ENCODE measurements at places on chromosomes 11 and 22.

GRCh38 chr11:13315517-13316432, 38.2 kb downstream of the BMAL1 start:
- DNase-seq = no peak

GRCh38 chr22:22786301-22787115, 101.1 kb upstream of the IGLL5 start:
- no peak for DNase-seq

GRCh38 chr22:33986167-33986771, 66.0 kb upstream of the LARGE1 start:
- no peak for DNase-seq

DNA sequence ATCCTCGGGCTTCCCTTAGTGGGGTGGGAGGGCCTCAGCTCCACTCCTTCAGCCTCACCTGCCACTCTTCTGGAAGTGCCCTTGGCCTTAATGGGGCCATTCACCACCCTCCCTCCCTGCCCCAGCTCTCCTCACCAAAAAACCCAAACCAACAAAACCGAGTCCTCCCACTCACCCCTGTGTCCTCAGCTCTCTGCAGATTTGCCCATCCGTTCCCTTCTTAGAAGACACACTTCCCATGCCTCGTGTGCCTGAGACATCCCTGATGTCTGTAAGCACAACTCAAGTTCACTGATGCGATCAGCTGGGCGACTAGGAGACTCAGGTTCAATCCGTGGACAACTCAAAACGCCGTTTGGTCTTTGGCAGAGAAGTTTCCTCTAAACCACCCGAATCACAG, 839.2 kb downstream of the TBC1D22A start:
- no peak for DNase-seq

GRCh38 chr11:32152216-32152615, 61.3 kb downstream of the RCN1 start:
- no peak for DNase-seq

DNA sequence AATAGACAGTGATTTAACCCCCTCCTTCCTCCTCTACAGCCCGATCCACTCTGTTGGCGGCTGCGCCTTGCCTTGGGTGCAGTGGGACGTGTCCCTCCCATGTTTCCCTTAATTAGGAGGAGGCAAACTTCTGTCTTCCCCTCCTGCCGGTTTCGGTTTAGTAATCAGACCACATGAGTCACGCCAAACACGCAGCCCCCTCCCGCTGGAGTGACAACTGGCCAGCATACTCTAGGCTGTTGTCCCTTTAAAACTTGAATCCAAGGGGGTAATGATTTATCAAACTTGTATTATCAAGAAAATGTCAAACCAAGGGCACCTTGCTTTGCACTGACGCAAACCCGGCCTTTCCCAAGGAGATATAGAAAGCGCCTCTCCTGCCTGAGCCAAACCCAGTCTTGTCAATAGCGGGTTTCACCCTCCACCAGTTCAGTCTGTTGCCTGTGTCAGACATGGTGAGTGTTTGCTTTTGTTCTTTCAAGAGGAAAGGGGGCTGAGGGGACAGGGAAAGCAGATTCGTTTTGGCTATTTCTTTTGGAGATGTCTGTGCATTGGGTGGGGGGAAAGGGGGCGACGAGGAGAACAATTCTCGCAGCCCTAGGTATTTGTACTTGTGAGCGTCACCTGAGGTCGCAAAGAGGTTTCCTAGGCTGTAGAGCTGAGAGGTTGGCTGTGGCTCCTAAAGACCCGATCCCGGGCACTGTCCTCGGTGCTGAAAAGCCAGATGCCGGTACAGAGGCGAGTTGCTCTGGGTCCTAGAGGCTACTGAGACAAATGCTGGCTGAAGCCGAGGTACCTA, at the start of gene SLC6A5:
Gene SLC6A5 (plus strand): TSS at position 388 of the 799 bp plus-strand sequence. CDS start 65 bp downstream, at position 453.
- no peak for DNase-seq

GRCh38 chr11:13775471-13775870, 107.0 kb downstream of the FAR1 start:
- no peak for DNase-seq

DNA sequence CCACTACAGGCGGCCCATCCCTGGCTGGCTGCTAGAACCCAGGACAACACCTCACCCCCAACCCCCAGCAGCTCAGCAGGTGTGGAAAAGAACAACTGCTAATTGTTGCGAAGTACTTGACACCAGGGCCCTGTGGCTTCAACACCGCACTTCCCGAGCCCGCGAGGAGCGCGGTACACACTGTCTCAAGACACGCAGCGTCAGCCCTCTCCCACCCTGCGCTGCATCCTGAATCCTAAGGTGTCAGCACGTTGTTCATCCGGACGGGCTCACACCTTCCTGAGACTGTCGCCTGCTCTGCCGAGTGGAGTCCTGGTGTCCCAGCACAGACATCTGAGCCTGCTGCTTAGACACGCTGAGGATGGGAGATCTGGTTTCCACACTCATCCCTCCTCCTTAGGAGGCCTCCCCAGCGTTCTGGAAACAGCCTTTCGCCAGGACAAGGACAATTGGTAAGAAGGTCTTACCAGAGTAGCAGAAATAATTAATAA, 1336.2 kb downstream of the BRD1 start:
- DNase-seq = no peak

- no peak for DNase-seq
These were observed 480.5 kb downstream of the TMEM135 start for GRCh38 chr11:87518266-87518665.

DNA sequence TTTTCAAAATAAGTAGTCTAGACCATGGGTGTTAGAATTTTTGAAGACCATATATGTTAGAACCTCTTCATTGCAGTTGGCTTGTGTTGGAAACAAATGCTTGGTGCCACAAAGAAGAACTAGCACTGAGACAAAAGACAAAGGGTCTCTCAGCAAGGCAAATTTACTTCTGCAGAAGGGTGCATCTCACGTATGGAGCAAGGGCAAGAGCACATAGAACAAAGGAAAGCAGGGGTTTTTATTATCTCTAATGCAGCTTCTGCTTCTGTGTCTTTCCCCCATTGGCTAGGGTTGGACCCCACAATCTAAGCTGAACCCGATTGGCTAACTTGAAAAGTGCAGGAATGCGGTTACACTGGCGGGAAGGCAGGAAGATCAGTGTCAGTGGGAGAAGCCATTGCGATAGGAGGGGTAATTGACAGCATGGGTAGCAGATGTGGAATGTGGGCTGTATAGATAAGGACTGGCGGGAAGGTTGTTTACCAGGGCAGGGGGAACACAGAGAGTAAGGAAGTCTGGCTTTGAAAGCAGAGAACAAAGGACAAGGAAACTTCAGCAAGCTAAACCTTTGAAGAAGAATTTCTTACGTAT, 9.2 kb upstream of the RBMXL2 start:
- DNase-seq = no peak

DNA sequence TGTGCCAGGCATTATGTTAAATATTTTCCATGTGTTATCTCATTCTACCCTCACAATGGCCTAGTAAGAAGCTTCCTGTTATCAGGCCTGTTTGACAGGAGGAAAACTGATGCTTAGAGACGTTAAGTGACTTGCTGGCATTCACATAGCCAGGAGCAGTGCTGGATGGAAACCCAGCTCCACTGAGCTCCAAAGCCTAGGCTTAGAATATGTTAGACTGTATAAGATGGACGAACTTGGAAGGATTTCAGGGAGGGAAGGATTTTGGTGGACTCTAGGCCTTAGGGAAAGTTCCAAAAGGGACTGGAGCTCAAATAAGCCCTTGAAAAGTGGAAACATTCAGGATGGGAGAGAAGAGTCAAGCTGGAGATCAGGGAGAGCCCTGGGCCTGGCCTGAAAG, 2.1 kb downstream of the CD44 start:
- no peak for DNase-seq

DNA sequence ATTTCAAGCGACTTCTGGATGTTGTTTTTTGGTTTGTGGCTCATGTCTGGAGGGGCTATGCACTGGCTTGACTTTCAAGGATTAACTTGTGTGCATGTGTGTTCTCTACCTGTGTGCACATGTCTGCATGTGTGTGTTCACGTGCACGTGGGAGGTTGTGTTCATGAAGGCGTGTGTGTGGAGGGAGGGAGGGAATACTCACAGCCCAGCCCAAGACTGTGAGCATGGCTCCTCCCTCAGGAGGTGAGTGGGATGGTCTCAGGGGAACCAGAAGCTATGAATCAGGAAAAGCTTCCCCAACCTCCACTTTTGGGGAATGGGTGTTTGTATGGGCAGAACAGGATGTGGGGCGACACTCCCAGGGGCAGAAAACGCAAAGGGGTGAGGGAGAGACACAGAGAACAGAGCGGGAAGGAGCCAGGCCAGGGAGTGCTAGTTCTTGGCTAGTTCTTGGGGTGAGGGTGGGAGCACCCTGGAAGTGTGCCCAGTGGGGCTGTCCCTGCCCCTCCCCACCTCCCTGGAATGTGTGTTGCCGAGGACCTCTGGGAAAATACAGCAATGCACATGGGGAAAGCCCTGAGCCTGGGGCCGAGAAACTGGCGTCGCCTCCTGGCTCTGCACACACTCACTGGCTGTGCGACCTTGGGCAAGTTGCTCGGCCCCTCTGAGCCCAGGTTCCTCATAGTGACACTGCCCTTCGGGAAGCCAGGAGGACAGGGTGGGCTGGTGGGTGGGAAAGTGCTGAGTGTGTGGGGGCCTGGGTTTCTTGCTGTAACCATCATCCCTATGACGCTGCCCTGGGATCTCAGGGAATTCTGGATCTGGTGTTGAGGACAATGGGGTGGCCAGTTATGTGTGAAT, 16.9 kb upstream of the ALX4 start:
- no peak for DNase-seq

DNA sequence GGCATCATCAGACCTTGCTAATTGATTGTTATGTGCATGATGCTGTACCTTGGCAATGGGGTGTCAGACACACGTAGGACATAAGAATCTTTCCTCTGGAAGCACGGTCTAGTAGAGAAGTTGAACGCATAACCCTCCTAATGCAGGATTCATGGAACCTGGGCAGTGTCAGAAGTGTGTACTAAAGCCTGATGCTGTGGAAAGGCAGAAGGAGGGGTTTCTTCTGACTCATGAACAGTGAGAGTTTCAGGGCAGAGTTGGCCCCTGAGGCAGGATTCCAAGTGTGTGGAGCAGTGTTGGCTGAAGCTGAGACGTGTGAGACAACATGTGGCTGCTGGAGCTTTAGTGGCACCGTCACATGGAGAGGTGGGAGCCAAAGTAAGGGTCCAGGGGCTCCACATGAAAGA, 3.5 kb downstream of the PANX1 start:
- no peak for DNase-seq

DNA sequence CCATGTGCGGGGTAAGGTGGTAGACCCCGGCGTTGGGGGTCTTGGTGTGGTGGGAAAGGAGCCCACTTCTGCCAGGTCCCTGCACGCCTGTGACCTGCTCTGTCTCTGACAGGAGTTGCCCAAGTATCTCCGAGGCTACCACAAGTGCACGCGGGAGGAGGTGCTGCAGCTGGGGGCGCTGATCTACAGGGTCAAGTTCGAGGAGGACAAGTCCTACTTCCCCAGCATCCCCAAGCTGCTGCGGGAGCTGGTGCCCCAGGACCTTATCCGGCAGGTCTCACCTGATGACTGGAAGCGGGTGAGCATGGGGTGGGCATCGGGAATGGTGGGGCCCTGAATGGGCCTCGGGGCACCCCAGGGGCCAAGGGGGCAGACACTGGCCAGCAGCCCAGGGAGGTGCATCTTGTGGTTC, 83.0 kb downstream of the MYO7A start:
- no peak for DNase-seq

DNA sequence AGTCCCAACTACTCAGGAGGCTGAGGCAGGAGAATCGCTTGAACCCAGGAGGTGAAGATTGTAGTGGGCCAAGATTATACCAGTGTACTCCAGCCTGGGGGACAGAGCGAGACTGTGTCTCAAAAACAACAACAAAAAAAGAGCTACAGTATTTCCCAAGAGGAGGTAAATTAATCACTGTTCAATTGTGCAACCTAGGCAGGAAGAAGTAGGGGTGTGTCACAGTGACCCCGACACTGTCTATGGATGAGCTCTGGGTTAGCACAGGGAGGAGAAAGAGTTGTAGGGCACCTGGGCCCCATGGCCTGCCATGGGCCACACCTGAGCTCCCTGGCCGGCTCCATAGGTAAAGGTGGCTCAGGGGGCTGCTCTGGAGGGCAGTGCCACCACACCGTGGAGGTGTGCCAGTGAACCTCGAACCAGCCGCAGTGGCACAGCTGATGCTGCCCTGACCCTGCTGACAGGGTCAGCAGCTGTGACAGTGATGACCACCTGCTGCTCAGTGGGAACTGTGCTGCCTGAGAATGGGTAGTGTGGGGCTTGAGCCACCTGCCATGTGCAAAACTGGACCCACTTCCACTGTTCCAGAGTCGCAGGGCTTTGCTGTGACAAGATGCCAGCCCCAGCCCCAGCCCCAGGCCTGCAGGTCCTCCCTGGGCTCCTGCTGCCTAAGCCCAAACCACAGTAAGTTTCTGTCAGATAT, 84.0 kb upstream of the PITPNB start:
- DNase-seq = no peak

GRCh38 chr22:50572965-50573364, 5.3 kb downstream of the CPT1B start:
- DNase-seq = no peak

DNA sequence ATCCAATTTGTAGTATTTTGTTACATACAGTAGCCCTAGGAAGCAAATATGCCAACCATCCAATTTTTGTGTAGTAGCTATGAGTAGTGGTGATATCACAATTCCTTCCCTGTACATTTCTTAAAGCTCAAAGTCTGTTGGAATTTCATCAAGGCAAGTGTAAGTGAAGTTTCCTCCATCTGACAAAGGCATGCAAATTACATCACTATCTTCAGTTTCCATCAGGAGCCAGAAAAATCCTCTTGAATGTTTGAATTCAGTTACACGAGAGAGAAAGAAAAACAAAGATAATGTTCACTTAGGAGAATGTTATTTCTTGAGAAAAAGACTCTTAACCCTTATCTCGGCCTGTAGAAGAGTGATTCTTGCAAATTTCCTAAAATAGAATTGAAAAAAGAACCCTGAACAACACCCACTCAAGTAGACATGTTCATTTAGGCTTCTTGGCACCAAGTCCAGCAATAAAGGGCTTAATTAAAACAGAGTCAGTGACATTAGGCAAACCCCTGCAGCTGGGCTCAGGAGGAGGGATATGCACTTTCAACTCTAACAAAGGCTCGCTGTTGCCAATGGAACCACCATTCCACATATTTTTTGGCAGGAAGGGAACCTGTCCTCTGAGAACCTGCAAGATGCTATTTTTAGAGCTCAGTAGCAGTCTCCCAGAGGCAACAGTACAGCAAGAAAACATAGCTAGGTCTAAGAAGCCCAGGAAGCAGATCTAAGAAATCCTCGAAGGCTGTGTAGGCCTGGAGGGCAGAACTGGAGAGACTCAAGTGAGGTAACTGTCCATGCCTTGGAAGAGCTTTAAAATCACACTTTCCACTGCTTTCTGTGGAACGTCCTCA, 144.6 kb downstream of the CCDC81 start:
- no peak for DNase-seq

DNA sequence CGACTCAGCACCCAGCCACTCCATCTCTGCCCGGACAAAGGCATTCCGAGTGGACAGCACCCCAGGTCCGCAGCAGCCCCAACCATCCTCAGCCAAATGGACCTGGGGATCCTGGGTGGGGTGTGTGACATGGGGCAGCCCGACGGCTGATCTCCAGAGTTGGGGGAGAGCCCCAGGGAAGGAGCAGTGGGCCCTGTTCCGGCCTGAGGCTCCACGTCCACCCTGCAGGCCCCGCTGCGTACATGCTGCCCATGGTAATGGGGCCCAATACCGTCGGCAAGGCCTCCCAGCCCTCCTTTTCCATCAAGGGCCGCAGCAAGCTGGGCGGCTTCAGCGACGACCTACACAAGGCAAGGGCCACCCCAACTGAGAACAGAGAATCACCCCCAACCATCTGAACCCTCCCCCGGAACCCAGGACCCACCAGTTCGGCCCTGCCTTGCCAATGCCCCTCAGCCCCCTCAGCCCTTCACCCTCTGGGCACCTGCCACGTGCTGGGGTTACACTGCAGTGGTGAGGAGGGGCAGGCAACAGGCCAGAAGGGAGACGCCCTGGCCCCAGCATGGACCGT, 5.4 kb downstream of the SCGB1C1 start:
- DNase-seq = no peak

Data from activated CD8-positive, alpha-beta memory T cell treated with anti-CD3 and anti-CD28 coated beads for 4 hours (primary cell).